CD4-positive, alpha-beta T cell treated with Interleukin-12 subunit alpha and Interleukin-12 subunit beta, for 1 hour (primary cell): ENCODE measurements at places on chromosomes 2 and 18.

DNA sequence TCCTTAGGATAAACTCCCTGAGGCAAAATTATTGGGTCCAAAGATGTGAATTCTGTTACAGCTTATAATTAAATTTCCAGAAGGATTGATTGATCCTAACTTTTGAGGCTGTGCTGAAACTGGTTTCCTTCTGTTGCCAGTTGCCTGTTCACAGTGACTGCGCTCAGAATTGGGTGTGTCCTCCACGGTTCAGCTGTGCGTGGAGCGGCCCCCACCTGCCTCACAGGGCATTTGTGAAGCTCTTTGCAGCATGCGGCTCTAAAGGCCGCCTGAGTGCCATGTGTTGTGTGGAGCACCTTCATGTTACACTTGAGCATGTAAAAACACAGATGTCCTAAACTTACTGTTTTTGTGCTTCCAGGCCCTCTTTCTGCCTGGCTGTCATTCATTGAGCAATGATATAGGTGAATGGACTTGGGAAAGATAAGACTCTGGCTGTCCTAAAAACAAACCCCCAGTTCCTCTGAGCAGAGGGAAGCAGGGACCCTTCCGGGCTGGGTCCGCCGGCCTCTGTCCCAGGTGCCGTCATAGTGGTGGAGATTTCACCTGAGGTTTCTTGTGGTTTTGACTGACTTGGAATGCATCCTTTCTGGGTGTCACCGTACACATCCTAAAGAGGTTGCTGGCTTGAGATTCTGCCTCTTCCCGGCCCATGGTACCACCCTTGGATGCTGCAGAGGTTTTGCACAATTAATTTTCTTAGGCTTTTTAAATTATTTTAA is 173.6 kb downstream of the LDLRAD4 start:
- DNase-seq: no peak

- no peak for DNase-seq
Observed at GRCh38 chr2:66463206-66463755, 28.4 kb downstream of the MEIS1 start.

- no peak for DNase-seq
Observed at GRCh38 chr18:911486-911885, 6.8 kb downstream of the ADCYAP1 start.

DNA sequence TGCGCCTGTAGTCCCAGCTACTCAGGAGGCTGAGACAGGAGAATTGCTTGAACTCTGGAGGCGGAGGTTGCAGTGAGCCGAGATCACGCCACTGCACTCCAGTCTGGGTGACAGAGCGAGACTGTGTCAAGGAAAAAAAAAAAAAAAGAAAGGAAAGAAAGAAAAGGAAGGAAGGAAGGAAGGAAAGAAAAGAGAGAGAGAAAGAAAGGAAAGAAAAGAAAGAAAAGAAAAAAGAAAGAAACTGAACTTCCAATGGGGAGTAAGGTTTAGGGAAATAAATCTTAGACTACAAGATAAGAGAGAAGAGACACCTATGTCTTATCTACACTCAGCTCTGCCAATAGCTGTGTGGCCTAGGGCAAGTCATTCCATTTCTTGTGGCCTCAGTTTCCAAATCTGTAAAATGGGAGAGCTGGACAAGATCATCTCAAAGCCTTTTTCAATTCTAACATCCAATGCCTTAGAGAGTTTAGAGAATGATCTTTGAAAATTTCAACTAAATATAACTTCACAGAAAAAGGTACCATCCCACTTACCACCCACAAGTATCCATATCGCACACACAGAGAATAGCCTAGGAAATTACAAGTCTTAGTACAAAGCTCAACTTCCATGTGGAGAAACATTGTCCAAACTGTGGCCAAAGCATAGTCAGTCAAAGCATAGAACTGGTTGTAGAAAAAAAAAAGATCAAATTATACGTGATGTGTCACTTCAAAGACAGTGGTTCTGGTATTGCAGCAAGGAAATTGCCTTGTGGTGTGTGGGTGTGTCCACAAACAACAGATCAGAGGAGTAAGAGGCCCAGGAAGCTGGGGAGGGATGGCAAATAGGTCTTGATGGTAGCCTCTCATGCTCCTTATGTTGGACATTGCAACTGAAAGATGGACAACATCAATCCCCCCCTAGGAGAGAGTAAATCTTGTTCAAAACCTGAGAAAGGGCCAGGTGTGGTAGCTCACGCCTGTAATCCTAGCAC is 42.4 kb downstream of the SLC14A2 start:
- peak; percentile 42 for DNase-seq

DNA sequence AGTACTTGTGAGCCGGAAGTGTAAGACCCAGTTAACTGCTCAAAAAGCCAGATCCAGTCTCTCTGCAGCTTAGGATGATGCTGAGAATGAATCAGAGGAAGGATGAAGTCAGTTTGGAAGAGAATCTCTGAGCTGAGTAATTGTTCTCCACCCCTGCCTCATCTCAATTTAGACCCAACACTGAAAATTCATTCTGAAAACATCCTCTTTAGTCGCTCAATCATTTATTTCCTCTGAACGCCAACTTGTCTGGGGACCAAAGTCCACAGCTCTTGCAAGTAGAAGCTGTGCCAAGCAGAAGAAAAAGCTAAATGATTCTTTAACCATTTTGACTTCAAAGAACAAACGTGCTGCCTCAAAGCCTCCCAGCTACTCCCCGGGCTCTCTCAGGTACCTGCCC is 177.1 kb upstream of the KLHL29 start:
- no peak for DNase-seq

- DNase-seq: no peak
Observed at GRCh38 chr2:162000431-162000830, 73.6 kb downstream of the DPP4 start.

GRCh38 chr2:120265006-120265405 is 12.4 kb downstream of the RALB start:
- no peak for DNase-seq

- no peak for DNase-seq
Observed at GRCh38 chr2:25566694-25567093, 106.7 kb downstream of the DTNB start.

DNA sequence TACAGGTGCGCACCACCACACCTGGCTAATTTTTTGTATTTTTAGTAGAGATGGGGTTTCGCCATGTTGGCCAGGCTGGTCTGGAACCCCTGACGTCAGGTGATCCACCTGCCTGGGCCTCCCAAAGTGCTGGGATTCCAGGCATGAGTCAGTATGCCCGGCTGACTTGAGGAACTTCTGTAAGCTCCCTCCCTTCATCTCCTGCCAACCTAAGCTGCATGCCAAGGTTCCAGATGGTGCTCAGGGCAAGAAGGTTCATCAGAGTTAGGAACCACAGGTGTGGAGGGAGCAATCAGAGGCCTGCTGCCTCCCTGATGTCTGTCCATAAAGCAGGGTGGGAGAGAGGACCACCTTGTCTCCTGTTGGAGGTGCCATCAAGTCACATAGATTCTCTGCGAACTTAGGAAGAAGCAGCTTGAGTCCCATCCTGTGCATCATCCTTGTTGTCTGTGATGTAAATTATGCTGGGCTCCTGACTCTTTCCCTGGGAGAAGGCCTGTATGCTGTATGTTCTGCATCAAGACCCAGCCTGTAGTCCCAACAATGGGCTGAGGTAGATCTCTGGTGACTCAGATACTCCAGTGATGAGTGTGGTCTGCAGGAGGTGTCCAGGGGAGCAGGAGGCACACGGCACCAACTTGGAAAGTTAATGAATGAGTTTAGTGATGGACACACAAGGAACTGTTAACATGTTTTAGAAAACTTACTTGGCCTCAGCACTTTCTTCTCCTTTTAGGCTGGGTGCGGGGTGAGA is 53.1 kb downstream of the TMEM17 start:
- no peak for DNase-seq

- no peak for DNase-seq
Observed at GRCh38 chr2:58938988-58939387, 697.9 kb upstream of the FANCL start.

DNA sequence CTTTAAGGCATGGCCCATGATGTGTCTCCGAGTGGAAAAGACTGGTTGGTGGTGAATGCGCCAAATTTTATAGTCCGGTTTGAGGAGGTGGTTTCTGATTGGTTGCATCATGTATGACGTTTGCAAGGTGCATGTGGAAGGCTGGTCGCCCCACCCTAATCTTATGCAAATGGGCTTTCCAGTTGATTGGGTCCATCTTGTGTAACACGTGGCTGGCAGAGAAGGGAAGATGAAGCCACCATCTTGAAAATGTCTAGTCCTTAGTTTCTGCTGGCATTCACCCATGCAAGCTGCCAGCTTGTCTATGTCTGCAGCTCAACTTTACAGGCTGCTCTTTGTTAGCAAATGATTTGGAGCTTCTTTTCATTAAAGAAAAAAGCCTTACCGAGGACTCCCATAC is 132.2 kb downstream of the PIK3C3 start:
- no peak for DNase-seq

GRCh38 chr2:72815655-72816278 is 10.1 kb downstream of the EXOC6B start:
- no peak for DNase-seq

DNA sequence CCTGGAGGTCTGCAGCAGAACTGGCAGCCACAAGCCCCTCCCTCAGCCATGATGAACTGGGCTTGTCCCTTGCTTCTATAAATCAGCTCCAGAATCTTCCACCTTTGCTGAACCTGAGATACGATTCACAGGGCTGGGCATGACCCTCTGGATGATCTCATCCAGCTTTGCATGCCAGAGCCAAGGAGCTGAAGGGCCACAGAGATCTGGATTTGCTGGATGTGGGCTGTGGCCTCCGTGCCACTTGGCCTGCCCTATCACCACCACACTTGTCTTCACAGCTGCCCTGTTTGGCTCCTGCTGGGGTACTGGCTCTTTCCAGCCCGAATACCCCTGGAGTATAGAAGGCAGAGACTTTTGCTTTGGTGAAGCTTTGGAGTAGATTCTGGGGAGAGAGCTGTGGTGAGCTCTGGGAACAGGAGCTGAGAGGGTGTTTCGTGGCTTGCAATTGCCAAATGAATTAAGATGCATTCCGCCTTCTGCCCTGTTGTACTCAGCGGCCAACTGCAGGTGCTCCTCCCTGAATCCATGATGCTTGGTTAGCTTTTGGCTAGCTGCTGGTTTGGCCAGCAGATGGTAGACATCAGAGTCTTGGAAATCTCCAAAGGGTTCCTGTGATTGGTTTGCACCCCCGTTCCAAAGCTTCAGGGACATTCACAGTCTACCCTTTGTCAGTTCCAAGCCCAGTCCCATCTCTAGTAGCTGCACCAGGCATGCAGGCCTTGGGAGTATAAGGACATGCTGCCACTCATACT is 30.9 kb upstream of the GIGYF2 start:
- DNase-seq: no peak

- DNase-seq: no peak
Observed at GRCh38 chr2:156396126-156396525, 40.1 kb upstream of the GPD2 start.

DNA sequence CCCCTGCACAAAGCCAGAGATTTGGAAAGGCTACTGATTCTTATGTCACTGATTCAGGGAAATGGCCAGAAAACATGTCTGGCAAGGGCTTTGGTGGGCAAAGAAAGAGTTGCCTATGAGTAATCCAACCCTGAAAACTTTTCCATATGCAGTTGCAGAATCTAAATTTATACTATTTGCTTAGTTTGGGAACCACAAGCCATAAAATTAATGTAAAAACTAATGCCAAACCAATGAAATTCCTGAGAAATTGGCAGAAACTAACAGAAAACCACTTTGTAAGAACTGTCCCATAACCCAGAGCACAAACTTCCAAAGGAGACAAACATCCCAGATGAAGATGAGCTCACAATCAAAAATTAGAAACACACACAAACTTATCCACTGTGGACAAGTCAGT is 48.8 kb downstream of the TCF4 start:
- DNase-seq: no peak

GRCh38 chr2:220081171-220081570 is 453.7 kb downstream of the SLC4A3 start:
- no peak for DNase-seq

GRCh38 chr18:67362906-67363305 is 153.6 kb downstream of the DSEL start:
- DNase-seq: no peak

DNA sequence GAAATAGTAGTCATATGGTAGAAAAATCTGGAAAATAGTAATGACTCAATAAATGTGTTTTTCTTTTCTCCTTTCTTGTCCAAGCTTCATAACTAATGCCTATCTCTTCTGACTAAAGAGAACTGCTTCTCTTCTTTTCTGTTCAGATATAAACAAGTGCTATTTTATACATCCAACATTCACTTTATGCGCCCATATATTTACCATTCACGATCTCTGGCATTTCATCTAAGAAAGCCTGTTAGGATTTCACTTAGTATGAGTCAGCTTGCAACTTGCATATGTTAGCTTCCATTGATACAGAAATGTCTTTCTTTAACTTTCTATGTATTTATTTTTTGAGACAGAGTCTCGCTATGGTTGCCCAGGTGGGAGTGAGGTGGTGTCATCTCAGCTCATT is 224.9 kb downstream of the VAPA start:
- no peak for DNase-seq

DNA sequence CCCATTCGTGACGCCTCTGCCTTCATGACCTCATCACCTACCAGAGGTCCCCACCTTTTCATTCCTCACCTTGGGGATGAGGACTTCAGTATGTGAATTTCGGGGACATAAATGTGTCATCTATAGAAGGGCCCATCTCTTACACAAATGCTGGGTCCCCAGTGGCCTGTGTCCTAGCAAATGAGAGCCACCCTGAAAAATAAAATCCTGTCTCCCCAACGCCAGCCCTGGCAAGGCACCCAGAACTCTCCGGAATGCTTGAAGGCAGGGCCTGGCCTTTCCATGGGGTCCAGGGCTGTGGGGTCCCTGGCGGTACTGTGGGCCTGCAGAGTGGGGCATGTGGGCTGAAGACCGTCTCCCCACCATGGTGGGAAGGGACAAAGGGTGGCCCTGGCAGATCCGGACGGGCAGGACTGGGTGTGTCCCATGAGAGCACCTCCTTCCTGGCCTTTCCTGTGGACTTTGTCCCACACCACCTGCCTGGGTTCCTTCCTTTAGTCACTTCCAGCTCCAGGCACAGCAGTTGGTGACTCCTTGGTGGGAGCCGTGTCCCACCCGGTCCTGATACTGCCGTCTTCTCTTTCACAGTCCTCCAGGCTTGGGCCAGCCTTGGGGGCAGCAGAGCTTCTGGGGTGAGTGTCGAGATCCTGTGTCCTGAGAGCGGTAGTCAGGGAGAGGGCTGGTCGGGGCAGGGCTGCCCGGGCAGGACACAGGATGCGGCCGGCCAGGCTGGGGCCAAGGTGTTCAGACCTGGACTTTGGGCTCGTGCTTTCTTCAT is 18.6 kb downstream of the CAPN10 start:
- DNase-seq: no peak

DNA sequence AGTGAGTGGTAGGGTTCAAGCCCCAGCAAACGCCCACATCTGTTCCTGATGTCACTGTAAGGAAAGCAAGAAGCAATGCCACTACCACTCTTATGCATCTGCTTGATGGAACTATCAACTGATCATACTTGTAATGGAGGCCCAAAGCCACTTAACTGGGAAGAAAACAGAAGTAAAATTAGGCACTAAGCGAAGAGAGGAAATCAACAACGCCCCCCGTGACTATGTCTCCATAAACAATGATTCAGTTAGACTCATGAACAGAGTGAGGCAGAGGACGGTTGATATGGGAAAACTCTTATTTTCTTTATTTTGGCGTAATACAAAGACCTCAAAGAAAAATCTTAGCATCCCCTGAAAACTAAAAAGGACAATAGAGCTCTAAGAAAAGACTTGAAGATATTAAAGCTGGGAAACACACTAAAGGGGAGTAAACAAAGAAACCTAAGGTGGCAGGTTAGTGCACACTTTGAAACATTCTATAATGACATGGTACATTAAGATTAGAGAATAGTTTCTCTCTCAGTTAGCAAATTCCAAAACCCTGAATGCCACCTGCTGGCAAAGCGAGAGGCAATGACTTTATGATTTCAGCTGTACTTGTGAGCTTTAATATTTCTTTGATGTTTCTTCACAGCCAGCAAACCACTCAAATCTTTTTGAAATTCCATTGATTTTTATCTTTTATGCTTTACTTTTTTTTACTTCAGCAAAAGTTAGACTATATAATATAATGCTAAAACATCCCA is 86.5 kb downstream of the LRP2 start:
- DNase-seq: no peak
